Activated CD4-positive, alpha-beta T cell treated with anti-CD3 and anti-CD28 coated beads, Interleukin-2, Interleukin-6, amounts not matched to agents 100 ng/mL and 50 ng/mL, durations not matched to agents 16 hours and 8 hours (primary cell): ENCODE measurements at places on chromosomes 3 and 15.

DNA sequence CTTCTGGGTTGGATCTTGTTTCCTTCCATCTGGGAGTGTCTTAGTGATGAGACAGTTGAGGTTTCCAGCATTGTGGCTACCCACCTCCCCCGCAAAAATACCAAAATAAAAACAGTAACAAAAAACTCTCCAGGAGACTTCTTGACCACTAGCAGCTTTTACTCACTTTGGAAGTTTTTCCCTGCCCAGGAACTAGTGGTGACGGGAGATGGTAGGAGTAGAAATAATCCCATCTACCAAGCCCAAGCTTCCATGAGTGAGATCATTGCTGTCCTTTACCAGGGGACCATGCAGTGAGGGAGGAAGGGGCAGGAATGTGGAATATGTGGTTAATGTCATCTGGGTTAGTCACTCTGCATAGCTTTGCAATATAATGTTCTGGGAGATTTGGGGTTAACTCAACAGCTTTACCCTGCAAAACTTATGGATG lies 187.7 kb downstream of the ITPR1 start:
- no peak for DNase-seq

- no peak for DNase-seq
Measured at GRCh38 chr15:58324533-58324932, 107.3 kb upstream of the LIPC start.

- DNase-seq = no peak
Measured at GRCh38 chr3:188769831-188770230, 401.9 kb upstream of the TPRG1 start.

DNA sequence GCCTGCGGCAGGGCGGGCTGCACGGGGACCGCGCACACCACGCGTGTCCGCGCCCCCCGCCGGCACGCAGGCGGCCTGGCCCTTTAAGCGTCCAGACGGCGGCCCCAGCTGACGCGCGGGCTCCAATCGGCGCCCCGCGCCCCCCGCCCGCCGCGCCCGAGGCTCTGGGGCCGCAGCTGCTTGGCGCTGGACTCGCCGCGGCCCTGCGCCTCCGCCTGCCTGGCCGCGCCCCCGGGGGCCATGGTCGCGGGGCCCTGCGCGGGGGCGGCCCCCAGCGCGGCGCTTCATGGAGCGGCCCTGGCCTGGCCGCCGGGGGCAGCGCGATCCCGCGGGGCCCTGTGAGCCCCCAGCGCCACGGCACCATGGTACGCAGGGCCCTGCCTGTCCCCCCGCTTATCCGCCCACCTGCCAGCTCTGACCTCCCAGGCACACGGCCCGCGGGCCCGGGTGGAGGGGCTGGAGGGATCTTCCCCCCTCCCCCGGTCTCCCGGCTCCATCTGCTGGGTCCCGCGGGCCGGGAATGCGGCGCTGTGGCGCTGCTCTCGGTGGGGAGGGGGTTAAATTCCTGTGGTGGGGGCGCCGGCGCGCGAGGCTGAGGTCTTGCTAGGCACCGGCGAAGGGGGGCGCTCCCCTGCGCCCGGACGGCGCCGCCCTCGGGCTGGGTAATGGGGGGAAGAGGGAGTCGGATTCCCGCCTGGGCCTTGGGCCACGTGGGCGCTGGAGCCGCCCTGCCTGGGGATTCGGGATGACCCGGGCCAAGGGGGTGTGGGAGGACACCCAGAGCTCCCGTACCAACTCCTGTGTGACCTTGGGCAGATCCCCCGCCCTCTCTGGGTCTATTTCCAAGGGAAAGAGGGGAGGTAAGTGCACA lies 1.1 kb downstream of the ZBTB47 start:
- DNase-seq = no peak

DNA sequence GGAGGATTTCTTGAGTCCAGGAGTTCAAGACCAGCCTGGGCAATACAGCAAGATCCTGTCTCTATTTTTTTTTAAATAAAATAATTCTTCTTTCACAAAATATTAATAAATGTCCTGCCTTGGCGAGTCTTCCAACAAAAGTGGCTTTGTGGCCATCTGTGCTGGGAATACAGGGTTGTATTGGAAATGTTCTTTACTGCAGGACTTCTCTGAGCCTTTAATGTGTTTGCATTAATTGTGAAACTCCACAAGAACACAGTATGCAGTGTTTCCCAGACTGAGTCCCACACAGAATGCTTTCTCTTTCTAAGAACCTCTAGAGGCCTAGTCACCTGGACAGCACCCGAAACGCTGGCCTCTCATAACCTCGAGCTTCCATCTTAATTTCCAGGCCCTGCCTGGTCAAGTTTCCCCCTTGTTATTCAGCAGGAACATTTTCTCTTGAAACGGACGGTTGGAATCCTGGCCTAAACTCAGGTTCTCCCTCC lies 85.4 kb upstream of the ARRDC4 start:
- no peak for DNase-seq
